ENCODE measurements at places on chromosomes 5 and 9.

- no peak for DNase-seq
These were observed 47.3 kb downstream of the RASGEF1C start for GRCh38 chr5:180161420-180162303.

- DNase-seq: no peak
These were observed 566.6 kb upstream of the MEF2C start for GRCh38 chr5:89449392-89450148.

DNA sequence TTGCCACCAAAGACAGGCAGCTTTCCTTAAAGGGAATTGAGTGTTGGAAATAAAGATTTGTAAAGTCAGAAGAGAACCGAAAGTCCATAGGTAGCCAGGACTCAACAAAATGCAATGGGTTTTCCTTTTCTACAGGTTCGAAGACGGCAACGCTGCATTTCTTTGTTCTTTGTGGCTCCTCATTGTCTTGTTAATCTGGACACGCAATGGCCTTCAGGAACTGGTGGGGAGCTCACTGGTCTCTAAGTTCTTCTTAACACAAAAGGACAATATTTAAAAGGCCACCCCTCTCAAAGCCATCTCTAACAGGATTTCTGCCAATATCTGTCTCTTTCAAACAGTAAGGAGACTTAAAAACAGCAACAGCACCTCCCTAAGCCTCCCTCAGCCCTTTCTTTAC lies 170.6 kb downstream of the RMI1 start:
- no peak for DNase-seq

GRCh38 chr9:70586476-70586875 lies 172.0 kb upstream of the KLF9 start:
- no peak for DNase-seq

- DNase-seq: no peak
These were observed 220.2 kb downstream of the PLK2 start for GRCh38 chr5:58239731-58240130.

GRCh38 chr5:159601216-159601615 lies 270.9 kb upstream of the IL12B start:
- DNase-seq: no peak

DNA sequence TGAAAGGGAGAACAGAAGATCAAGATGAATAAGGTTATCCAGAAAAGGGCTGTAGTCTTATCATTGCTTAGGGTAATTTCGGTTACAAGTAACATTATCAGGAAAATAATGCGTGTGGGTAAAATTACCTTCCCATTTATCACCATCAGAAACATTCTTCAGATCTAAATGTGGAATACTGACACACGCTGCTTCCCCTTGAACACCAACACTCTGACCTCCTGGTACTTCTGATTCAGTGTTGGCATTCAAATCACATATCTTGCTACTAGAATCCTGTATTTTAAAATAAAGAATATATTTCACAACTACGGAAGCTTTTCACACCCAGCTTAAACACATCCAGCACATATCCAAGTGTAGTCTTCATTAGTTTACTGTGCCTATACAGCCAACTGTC lies 70.2 kb downstream of the PKD2L2 start:
- DNase-seq: no peak

- DNase-seq: no peak
These were observed 53.0 kb upstream of the DNAH5 start for GRCh38 chr5:13997514-13997913.

GRCh38 chr9:90847971-90848370 lies 46.4 kb downstream of the SYK start:
- no peak for DNase-seq

GRCh38 chr5:88287302-88287701 lies 18.7 kb upstream of the TMEM161B start:
- no peak for DNase-seq

GRCh38 chr9:136216541-136217244 lies 11.8 kb upstream of the LHX3 start:
- no peak for DNase-seq

DNA sequence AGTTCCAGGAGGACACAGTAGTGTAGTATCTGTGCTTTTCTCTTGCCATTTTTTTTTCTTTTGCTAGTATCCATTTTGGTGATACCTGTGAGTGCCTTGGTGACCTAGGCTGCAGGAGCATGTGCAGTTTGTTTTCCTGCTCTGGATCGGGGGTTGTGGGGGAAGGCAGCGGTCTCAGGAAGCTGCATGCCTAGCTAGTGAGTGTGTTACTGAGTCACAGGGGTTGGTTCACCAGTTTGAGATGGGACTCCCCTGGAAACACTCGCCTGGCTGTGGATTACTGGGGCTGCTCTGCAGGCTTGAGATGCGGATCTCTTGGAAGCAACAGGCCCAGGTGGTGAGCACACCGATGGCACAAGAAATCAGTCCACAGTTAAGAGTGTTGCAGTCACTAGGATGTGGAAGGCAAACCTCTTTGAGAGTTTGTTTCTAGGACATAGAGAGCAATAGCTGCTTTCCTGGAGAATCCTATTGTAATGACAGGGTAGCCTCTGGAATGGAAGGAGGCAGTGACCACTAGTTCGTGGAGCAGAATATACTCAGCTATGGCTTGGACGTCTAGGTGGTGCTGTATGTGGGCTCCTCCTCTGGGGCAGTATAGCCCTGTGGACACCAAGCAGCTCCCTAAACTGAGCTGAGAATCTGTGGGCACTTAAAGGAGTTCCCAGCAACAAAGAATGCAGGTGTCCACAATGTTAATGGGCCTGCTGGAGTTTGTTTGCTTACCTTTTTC lies 20.0 kb upstream of the SPATA31E1 start:
- no peak for DNase-seq

DNA sequence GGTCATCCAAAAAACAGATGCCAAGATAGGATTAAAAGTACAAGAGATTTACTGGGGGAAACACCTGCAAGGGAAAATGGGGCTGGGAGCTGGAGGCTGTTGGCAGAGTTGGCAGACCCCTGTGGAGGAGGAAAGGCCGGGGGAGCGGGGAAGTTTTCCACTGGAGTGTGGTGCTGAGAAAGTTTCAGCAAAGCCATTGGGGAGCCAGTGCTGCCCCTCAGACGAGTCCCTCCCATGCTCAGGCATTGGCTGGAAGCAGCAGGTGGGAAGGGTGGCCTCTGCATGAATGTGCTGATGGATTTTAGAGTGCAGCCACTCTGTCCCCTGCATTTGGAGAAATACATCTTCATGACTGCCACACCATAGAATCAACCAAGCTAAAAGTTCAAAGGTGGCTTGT lies 52.8 kb downstream of the TTC1 start:
- DNase-seq: no peak

DNA sequence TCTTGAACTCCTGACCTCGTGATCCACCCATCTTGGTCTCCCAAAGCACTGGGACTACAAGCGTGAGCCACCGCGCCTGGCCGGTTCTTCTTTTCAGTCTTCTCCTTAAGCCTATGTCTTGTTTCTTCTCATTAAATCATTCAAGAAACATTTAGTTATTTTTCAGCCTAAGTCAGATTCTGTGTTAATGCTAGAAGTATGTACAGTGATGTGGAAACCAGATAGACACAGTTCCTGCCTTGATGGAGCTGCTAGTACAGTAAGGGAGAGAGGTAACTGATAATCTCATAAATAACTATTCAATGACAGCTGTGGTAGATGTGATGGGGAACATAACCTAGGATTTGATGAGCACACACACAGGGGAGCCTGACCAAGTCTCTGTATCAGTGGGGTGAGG lies 46.3 kb upstream of the NR3C1 start:
- no peak for DNase-seq

- DNase-seq: no peak
These were observed 417.7 kb upstream of the CLINT1 start for GRCh38 chr5:158276692-158277091.

- no peak for DNase-seq
These were observed at the start of gene FBP2 for GRCh38 chr9:94593459-94594345. FBP2 (minus strand) TSS chr9:94593824; CDS start chr9:94593726, 98 bp downstream.

GRCh38 chr5:133425764-133426163 lies 186.6 kb downstream of the FSTL4 start:
- no peak for DNase-seq

- no peak for DNase-seq
These were observed 75.5 kb downstream of the OTULIN start for GRCh38 chr5:14739981-14740380.

- no peak for DNase-seq
These were observed 80.1 kb upstream of the TNFAIP8 start for GRCh38 chr5:119275601-119276173.

DNA sequence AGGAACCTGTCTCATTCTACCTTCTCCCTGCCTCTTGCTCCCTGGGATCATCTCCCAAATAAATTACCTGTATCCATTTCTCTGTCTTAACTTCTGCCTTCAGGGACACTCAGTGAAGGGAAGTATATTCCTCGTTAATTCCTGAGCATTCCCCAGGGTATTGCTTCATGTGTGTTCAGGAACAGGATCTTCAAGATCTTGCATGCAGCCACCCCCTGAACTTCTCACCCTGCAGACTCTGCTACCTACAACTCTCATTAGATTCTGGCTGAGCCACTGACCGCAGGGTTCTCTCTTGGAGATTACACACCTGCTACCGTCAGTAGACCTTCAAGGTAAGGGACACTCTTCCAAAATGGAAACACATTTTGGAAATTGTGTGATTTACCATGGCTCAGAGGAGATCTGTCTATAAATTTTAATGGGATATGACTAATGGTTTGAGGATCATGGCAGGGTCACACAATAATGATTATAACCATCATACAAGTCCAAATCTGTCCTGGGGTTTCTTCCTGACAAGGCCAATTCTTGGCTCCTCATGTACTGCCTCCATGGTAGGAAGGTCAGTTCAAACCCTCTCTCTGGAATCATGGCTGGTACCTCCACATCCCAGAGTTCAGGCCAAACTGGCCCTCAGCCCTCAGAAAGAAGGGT lies 38.9 kb upstream of the UGCG start:
- no peak for DNase-seq

DNA sequence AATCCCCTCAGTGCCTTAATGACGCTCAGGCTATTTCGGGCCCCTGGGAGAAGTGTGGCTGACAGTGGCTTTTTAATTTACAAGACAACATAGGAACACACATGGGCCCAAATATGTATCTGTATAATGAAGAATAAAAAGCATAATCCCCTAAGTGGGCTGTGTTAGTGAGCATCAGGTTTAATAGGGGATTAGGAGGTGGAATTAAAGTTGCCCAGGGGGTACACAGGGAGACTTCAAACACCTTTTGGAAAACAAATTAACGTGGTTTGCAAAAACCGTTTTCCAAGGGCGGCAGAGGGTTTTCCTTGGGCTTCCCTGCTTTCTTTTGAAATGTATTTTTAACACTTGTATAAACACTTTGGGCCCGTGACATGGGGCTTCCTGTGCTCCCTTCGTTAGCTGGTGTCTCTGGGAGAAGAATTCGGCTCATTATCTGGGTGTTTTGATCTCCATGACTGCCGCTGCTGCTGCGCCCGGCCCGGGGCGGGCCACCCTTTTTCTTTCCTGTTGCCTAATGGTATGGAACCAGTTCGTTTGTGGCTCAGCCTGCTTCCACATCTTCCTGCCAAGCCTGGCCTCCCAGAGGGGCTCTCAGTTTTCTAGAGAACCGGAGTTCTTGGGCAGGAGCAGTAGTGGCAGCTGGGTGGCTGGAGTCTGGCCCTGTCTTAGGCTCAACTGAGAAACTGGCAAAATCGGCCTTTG lies 173.0 kb downstream of the MACROH2A1 start:
- DNase-seq: no peak

DNA sequence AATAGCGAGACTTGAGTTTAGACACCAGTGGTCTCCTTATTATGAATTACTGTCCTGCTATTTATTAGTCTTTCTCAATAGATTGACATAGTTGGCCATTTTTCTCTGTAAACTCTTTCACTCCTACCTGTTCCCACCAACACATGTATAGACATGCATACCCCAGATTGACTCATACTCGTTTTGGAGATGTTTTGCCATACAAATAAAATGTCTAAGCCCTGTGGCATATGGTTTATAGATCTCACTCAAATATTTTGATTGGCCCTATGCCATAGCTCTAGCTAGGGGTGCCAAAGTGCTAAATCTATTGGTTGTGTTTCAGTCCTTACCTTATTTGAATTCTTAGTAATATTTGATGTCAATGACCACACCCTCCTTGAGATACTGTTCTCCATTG lies 42.3 kb downstream of the CAMK4 start:
- DNase-seq: no peak

DNA sequence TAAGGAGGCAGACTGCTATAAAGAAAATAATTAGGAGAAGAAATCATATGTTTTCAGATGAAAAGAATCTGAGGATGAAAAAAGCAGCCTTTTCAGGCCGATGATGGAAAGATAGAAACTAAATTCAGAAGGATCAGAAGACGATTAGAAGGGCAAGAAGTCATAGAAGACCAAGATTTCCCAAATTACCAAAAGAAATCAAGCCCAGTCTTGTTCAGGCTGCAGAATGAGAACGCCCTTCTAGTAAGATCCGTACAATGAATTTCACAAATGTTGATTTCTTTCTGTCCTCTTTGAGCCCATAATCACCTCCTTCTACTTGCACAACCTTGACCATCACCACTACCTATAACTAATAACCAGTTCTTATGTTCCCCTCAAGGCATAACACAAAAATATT lies 114.6 kb upstream of the CCDC152 start:
- DNase-seq: no peak

DNA sequence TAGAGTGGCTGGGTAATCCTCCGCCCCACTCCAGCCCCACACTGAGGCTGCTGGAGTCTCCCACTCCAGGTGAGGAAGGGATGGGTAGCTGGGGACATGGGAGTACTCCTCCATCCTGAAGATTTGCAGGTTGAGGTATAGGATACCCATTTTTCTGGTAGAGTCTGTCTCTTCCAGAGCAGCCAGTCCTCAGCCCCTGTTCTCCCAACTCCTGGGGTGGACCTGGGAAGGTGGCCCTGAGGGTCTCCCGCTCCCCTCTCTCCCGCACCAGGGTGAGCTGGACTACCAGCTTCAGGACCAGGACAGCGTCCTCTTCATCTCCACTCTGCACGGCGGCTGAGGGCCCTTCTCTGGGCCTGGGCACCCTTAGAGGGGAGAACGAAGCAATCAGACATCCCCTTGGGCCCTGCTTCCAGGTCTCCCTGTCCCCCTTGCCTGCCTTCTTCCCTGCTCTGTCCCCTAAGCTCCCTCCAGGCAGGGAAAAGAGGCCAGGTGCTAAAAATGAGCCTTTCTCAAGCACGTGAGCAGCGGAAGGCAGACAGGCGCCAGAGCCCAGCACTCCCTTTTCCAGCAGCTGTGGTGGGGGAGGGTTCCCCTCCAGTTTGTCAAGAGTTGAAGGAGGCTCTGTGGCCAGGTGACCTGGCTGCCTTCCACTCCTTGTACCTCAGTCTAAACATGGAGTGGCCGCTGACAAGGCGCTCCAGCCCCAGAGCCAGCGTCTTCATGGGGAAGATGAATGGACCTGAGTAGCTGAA lies 18.4 kb downstream of the URM1 start:
- no peak for DNase-seq

- DNase-seq: no peak
These were observed 435.5 kb upstream of the ZNF608 start for GRCh38 chr5:125181955-125182354.

DNA sequence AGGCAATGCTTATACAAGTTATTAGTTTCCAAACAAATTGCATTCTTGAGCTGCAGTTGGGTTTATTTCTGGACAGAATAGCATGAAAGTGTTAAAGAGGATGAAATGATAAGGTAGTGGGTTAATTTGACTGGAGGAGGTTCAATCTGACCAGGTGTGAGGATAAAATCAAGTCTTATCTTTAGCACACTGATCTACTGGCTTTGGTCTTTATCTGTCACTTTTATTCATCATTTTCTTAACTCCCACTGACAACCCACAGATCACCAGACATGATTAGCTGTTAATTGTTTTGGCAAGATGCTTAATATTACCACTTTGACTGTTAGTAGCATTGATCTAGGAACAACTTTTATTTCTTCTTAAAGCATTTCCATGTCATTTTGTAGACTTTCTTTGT lies 74.4 kb upstream of the CNTLN start:
- DNase-seq: no peak
